ENCODE measurements at places on chromosomes 1 and 21. TPM values are rescaled to one million over a fixed set of nuclear protein-coding genes. Genes with fewer than 3 reads are reported as not detected.

TOE1 gene
- 8.5 TPM for total RNA-seq

CD84 gene
- total RNA-seq: not detected

GNG12 gene
- total RNA-seq: 100 TPM

FCRL4 gene
- total RNA-seq: not detected

SPRR4 gene
- not detected for total RNA-seq

HES2 gene
- total RNA-seq: not detected

ELF3 gene
- total RNA-seq: 0.56 TPM

ESRRG gene
- total RNA-seq: not detected

ASPM gene
- 8.9 TPM for total RNA-seq

NCAM2 gene
- 135 TPM for total RNA-seq

SYT2 gene
- total RNA-seq: not detected

ACTA1 gene
- 0.55 TPM for total RNA-seq

ASAP3 gene
- total RNA-seq: 24.9 TPM

CELA2A gene
- total RNA-seq: not detected

SYPL2 gene
- 1.1 TPM for total RNA-seq

PADI2 gene
- total RNA-seq: 111 TPM

OR6K3 gene
- total RNA-seq: not detected

DIO1 gene
- total RNA-seq: not detected

IQGAP3 gene
- 8.6 TPM for total RNA-seq

C1orf53 gene
- 2.1 TPM for total RNA-seq

RGS8 gene
- total RNA-seq: not detected

TRAF3IP3 gene
- not detected for total RNA-seq

SLC16A4 gene
- 26.3 TPM for total RNA-seq

C21orf91 gene
- 13.0 TPM for total RNA-seq

UMODL1 gene
- 0.68 TPM for total RNA-seq

OR6N1 gene
- not detected for total RNA-seq

RXFP4 gene
- total RNA-seq: not detected

UQCRHL gene
- 1.5 TPM for total RNA-seq

CBR1 gene
- 17.2 TPM for total RNA-seq

MIB2 gene
- total RNA-seq: 108 TPM

KMO gene
- total RNA-seq: not detected

SLC44A5 gene
- 0.21 TPM for total RNA-seq

LCE1C gene
- total RNA-seq: not detected

LRRC53 gene
- not detected for total RNA-seq

PDE9A gene
- total RNA-seq: 8.5 TPM

OR2T11 gene
- total RNA-seq: not detected

RSPO1 gene
- total RNA-seq: not detected

Measured in osteocyte (in vitro differentiated cells).